ENCODE measurements at places on chromosomes 11 and 22.

- no peak for DNase-seq
Measured at GRCh38 chr11:114066046-114066648, 6.6 kb downstream of the ZBTB16 start.

DNA sequence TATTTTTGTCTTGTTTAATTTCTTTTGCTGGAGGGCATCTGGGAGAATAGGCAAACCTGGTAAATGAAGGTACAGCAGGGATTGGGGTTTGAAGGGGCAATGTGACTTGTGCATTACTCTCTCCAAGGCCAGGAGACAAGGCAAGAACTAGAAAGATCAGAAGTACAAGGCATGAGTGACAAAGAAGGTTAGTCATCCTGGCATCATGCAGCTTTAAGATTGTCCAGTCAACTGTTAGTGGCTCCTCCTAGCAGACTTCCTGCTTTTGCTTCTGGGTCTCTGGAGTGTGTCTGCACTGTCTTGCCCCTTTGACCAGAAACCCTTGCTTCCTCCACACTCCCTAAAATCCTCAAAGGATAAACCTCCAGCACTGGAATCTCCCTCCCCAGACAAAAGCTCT is 27.2 kb upstream of the GLYATL1 start:
- no peak for DNase-seq

- peak; percentile 81 for DNase-seq
Measured at GRCh38 chr11:45982656-45983470, 60.4 kb downstream of the LARGE2 start.

- DNase-seq = no peak
Measured at GRCh38 chr11:33532720-33533385, 167.8 kb downstream of the C11orf91 start.

DNA sequence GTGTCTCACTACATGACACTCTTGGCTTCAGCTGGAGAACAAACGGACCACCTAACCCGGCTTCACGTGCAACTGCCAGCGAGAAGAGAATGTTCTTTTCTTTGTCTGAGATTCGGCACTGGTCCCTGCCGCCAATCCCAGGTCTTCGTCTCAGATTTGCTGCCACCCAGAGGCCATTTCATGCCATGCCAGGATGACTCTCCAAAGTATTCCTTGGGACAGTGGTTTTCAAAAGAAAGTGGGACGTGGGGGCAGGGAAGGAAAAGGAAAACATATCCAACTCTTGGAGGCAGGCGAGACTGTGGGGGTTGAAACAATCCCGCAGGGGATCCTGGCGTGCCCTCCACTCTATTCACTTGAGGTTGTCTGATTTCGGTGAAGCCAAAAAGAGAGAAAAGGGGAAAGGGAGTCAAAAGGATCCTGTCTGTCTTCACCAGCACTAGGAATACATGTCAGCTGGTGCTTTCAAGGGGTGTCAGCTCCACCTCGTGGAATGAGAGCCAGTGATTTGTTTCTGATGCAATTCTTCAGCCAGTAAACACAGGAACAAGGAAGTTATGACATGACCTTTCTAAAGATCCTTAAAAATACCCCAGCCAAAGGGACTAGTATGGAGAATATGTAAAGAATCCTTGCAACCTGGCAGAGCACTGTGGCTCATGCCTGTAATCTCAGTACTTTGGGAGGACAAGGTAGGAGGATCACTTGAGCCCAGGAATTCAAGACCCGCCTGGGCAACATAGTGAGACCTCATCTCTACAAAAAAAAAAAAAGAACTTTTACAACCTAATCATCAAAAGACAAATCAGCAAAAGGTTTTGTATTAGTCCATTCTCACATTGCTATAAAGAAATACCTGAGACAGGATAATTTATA is 41.0 kb upstream of the APLNR start:
- DNase-seq = peak; percentile 78

DNA sequence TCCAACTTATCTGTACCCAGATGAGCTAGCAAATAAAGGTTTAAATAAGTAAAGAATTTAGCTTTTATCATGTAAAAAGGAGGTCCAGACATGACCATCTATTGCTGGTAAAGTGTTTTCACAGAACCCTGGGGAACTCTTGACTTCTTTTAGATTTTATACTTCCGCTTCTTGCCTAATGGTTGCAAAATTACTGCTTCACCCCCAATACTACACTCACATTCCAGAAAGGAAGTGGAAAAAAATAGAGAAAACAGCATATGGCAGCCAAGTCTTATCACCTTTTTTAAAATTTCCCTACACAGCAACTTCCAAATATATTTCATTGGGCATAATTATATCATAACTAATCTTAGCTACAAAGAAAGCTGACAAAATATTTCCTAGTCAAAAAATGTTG is 12.1 kb downstream of the BBOX1 start:
- no peak for DNase-seq

DNA sequence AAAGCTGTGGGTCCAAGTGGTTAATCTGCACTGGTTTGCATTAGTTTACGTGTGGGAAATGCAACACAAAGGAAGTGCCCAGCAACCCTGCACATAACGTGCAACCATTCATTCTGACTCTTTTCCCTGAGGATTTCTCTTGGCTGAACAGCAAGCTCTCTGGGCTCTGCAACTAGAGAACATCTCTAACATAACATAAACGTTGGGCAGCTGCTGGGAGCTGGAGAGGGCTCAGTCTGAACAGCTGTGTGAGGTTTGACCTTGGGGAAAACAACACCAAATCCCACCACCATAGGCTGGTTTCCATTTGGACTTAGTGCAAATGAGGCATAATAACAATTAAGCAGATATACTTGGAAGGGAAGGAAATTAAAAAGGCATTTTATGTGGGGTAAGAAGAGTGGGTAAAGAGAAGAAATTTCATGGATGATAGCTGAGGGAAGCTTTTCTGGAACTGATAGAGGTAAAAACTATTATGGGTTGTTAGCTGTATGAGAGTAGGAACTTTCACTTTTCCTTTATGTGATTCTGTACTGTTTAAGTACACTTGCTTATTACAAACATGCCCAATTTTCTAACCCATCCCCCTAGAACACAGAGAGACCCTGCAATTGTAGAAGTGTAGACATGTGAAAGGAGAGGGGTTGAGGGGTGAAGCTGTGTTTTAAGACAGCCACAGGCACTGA is 76.2 kb downstream of the SNX19 start:
- DNase-seq = no peak

- no peak for DNase-seq
Measured at GRCh38 chr11:45104790-45105084, 41.7 kb upstream of the PRDM11 start.

DNA sequence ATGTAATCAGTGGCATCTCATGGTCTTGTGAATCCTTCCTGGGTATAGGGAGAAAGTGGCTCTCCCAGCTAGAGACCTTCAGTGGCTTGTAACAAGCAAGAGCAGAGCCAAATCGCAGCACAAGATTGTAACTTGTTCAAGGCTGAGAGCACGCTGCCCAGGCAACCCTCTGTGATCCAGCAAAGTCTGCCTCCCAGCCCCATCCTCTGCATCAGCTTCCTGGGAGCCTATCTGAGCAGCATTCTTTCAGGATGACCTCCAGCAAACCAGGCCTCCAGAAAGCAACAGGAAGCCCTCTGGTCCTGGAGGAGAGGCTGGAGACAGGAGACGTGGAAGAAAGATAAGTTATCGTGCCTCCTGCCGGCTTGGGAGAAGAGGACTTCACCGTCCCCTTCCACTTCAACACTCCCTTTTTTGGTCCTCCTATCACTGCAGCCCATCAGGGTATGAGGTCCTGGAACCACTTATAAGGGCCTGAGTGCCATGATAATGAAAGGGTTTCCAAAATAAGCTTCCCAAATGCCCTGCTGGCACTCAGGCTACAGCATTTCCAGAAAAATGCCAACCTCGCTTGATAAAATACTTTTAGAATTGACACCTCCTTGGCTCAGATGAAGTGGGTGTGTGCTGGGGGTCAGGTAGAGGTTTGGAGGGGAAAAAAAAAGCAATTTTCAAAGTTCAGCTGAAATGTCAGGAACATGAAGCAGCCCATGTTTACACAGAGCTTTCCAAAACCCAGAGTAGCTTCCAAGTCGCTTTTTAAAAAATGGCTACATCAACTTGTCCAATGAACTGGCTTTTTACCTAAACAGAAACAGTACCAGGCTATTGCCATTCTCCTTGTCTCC is 80.2 kb downstream of the PLEKHA7 start:
- DNase-seq = no peak

- DNase-seq = peak; percentile 68
Measured at GRCh38 chr22:29799217-29799680, 32.1 kb downstream of the UQCR10 start.

- no peak for DNase-seq
Measured at GRCh38 chr11:112620621-112621394, 340.4 kb upstream of the NCAM1 start.

DNA sequence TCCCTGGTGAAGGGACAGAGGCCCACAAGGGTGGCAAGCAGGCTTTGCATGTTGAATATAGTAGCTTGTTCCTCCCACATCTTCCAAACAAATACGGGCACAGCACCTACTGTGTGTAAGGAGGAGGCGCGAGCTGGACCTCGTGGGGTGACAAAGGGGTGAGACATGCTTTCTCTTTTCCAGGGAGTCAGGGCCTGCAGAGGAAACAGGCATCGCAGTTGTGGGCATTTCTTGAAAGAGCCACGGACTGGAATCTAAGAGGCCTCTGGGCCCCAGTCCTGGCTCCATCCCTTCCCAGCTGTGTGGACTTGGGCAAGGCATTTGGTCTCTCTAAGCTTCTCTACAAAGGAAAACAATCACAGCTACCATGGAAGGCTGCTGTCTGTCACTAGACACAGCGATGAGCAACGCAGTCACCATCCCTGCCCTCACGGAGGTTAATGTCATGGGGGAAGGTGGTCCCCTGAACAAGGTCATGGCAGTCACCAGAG is 13.0 kb upstream of the CDC42EP1 start:
- no peak for DNase-seq

DNA sequence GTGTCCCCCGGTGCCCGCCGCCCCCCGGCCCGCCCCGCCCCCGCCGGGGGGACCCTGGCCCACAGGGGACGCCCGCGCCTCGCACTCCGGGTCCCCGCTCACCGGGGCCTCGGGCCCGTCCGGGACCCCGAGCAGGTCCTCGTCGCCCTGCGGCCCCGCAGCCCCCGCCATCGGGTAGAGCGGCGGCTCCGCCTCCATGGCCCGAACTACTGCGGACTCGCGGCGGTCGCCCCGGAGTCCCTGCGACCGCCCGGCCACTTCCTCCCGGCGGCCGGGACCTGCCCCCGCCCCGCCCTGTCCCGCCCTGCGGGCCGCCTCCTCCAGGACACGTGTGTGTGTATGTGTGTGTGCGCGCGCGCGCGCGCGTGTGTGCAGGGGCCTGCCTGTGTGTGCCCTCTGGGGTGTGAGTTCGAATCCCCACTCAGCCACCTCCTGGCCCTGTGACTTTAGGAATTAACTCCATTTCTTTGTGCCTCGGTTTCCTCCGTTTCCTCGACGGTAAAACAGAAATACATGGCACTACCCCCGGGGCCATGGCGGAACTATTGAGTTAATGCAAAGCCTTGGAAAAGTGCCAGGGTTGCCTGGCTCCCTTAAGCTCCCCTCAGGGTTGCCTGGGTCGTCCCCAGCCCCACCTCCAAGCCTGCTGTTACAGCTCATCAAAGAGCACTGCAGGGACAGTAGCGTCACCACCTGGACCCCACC is at the start of gene UNC93B1:
Gene UNC93B1, minus strand, starts transcription at position 252 of the 705 bp plus-strand sequence. Its CDS starts 54 bp downstream, at position 198.
- DNase-seq = peak; percentile 86

- DNase-seq = no peak
Measured at GRCh38 chr11:108713076-108713790, 48.4 kb downstream of the DDX10 start.

- DNase-seq = no peak
Measured at GRCh38 chr11:8717544-8717875, 34.9 kb downstream of the RPL27A start.

GRCh38 chr22:39344046-39344390 is 5.8 kb upstream of the SYNGR1 start:
- no peak for DNase-seq

GRCh38 chr11:17927041-17927440 is 85.8 kb downstream of the SERGEF start:
- DNase-seq = no peak

- DNase-seq = peak; percentile 96
Measured at GRCh38 chr22:42621505-42622002, 6.9 kb upstream of the POLDIP3 start.

GRCh38 chr11:122721964-122722266 is 66.4 kb downstream of the UBASH3B start:
- no peak for DNase-seq

DNA sequence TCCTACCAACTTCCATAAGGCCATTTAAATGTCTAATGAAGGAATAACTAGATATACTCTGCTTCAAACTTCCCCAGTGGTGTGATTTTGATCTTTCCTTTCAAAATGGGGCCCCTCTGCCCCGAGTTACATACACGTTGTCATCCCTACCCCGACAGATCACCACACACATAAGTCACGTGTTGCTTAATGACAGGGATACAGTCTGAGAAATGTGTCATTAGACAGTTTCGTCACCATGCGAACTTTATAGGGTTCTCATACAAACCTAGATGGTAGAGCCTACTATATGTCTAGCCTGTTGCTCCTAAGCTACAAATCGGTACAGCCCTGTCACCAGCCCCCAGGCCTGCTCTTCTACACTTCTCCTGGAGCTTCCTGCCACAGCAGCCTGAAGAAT is 49.8 kb upstream of the SCUBE2 start:
- no peak for DNase-seq

- DNase-seq = no peak
Measured at GRCh38 chr22:26708256-26709009, 51.0 kb downstream of the MIAT start.

DNA sequence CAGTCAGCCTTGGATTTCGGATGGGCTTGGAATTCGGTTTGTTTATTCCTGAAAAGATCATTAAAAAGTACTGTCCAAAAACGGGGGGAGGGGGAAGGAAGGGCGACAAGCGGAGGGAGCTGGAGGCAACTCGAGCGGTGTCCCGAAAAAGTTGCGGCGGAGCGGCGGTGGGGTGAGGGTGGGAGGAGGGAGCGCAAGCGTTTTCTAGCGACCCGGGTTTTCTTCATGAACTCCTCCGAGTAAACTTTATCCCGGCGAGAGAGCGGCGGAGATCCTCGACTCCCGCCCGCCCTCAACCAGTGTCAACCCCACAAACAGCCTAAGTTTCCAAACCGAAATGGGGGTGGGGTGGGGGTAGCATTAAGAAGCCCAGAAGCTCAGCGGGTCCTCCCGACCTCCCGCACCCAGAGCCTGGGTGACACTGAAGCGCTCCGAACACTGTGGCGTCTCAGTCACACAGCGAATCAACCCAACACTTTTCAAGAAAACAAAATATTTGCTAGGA is 133.0 kb upstream of the C11orf58 start:
- DNase-seq = peak; percentile 24
